Ovary (tissue), 10 donors: ENCODE measurements at places on chromosomes 4 and X. TPM values are rescaled to one million over a fixed set of nuclear protein-coding genes. Genes with fewer than 3 reads are reported as not detected.

The NR0B1 gene
- total RNA-seq, result 2.9 TPM

GRCh38 chrX:7146703-7147412, 654 bp upstream of the STS start:
- peak; percentile 29 for DNase-seq
- H3K36me3 ChIP-seq, result no peaks in the 10 kb centered on the region
- H3K4me1 ChIP-seq, result no peaks in the 10 kb centered on the region
- H3K4me3 ChIP-seq, result peak overlapping the region; percentile 76
- no peak overlapping the region for H3K27ac ChIP-seq

- H3K27ac ChIP-seq, result no peak overlapping the region
- H3K36me3 ChIP-seq, result no peaks in the 10 kb centered on the region
- DNase-seq, result no peak
- H3K27me3 ChIP-seq, result no peaks in the 10 kb centered on the region
Observed at GRCh38 chr4:17368408-17368807, 143.5 kb downstream of the QDPR start.

- H3K27me3 ChIP-seq, result no peaks in the 10 kb centered on the region
- no peak overlapping the region for H3K27ac ChIP-seq
- H3K4me3 ChIP-seq, result no peak overlapping the region
- H3K36me3 ChIP-seq, result no peaks in the 10 kb centered on the region
- DNase-seq, result no peak
Observed at GRCh38 chrX:13966793-13967125, 62.9 kb downstream of the GEMIN8 start.

DNA sequence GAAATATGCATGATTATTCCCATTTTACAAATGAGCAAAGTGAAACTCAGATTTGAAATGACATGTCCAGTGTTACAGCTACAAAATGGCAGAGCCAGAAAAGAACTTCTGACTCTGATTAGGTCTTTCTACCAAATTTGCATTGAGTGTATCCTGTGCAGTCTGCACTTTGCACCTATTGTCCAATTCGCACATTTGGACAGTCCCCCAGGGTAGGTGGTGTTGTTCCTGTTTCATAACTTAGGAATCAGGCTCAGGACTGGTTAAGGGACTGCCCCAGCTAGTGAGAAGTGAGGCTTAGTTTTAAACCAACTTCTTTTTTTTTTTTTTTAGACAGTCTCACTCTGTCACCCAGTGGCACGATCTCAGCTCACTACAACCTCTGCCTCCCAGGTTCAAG, 137.9 kb upstream of the NALF2 start:
- H3K27ac ChIP-seq, result no peak overlapping the region
- H3K36me3 ChIP-seq, result no peaks in the 10 kb centered on the region
- H3K4me1 ChIP-seq, result no peaks in the 10 kb centered on the region
- H3K27me3 ChIP-seq, result no peaks in the 10 kb centered on the region
- no peak for DNase-seq

GRCh38 chr4:15396157-15396800, 31.6 kb upstream of the C1QTNF7 start:
- no peaks in the 10 kb centered on the region for H3K27me3 ChIP-seq
- DNase-seq, result no peak
- no peak overlapping the region for H3K27ac ChIP-seq
- no peaks in the 10 kb centered on the region for H3K36me3 ChIP-seq

DNA sequence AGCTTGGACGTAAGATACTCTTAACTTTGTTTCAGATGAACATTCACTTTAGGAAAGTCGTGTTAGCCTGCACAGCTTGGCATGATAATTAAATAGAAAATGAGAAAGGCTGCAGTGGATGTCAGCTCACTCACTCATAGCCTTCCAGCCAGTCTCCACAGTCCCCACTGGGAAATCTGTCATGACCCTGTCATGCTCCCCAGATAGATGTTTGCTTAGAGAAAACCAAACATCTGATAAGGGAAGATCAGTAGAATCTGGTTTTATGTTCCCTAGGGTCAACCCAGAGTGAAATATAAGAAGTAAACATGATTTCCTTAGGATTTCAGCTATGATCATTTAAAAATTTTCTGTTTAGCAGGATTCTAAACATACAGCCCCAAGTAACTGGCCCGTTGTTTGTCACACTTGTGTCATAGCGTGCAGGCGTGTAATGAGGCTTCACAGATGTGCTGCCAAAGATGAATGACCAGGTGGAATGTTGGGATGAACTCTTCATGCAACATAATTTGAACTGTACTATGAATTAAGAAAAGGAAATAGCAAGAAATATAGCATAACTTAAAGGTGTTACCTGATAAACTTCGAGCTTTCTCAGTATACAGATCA, 180.1 kb downstream of the BANK1 start:
- H3K27ac ChIP-seq, result no peak overlapping the region
- H3K36me3 ChIP-seq, result no peaks in the 10 kb centered on the region
- no peaks in the 10 kb centered on the region for H3K4me1 ChIP-seq
- H3K27me3 ChIP-seq, result no peaks in the 10 kb centered on the region
- DNase-seq, result no peak
- no peak overlapping the region for H3K4me3 ChIP-seq

The SPIN2A gene
- total RNA-seq, result 0.48 TPM

DNA sequence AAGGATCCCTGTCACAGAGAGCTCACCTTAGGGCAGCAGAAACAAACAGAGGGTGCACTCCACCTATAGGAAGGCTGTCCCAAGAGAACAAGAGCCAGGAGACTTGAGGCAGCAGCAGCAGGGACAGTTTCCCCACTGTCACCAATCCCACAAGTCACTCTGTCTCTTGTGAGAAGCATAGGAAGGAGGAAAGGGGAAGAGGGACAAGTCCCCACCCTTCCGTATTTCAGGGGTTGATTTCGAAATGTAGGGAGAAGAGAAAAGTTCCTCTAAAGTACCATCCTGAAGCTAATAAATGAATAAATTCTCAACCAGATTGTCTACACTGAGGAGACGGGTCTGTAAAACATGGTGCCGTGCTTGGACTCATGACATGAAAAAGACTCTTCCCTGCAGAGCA, 9.5 kb upstream of the TLR8 start:
- H3K4me3 ChIP-seq, result no peak overlapping the region
- no peaks in the 10 kb centered on the region for H3K36me3 ChIP-seq
- H3K27me3 ChIP-seq, result no peaks in the 10 kb centered on the region

GRCh38 chr4:121200795-121201472, 36.8 kb upstream of the TNIP3 start:
- no peak overlapping the region for H3K27ac ChIP-seq
- H3K36me3 ChIP-seq, result no peaks in the 10 kb centered on the region
- H3K4me3 ChIP-seq, result no peak overlapping the region
- no peaks in the 10 kb centered on the region for H3K27me3 ChIP-seq
- DNase-seq, result no peak

DNA sequence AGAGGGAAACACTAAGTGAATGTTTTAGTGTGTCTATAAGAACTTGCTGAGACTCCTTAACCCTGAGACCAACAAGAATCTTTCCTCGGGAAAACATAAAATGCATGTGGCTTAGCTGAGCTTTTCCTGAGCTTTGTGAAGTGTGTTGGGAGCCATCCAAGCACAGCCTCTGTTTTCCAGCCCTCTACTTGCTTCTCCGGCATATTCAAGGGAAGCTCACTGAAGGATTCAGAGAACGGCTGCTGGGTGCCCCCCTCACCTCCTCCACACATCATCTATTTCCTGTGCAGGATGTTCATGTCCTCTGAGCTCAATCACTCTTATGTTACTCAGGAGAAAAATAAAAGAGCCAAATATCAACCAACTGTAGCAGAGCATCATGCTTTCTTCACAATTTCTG, 492.1 kb downstream of the IL15 start:
- H3K36me3 ChIP-seq, result no peaks in the 10 kb centered on the region
- DNase-seq, result peak; percentile 22
- no peak overlapping the region for H3K4me3 ChIP-seq
- H3K4me1 ChIP-seq, result no peaks in the 10 kb centered on the region
- H3K27me3 ChIP-seq, result no peaks in the 10 kb centered on the region
- H3K27ac ChIP-seq, result no peak overlapping the region
